ENCODE measurements at places on chromosomes 12 and 14. TPM values are rescaled to one million over a fixed set of nuclear protein-coding genes. Genes with fewer than 3 reads are reported as not detected.

Gene BTG1
- 25.1 TPM for polyA plus RNA-seq

Gene PAH
- polyA plus RNA-seq: 0.03 TPM

Gene MYF6
- polyA plus RNA-seq: not detected

Gene PLCZ1
- not detected for polyA plus RNA-seq

Gene PDE3A
- 44.5 TPM for polyA plus RNA-seq

Gene HNF1A
- polyA plus RNA-seq: 0.03 TPM

Gene SAV1
- polyA plus RNA-seq: 19.0 TPM

Gene COCH
- 0.36 TPM for polyA plus RNA-seq

Gene TAS2R9
- not detected for polyA plus RNA-seq

Gene PPP1R1A
- polyA plus RNA-seq: 25.5 TPM

Gene NEUROD4
- polyA plus RNA-seq: not detected

Gene CRIP1
- polyA plus RNA-seq: 109 TPM

Gene MAP3K12
- polyA plus RNA-seq: 4.5 TPM

Gene KRT6C
- polyA plus RNA-seq: not detected

Gene ANAPC5
- polyA plus RNA-seq: 81.7 TPM

Gene FOXG1
- polyA plus RNA-seq: not detected

Gene ARL6IP4
- polyA plus RNA-seq: 186 TPM

Gene SERPINA1
- 8.7 TPM for polyA plus RNA-seq

Gene GALNT9
- not detected for polyA plus RNA-seq

Gene NPFF
- not detected for polyA plus RNA-seq

Gene TPPP2
- polyA plus RNA-seq: 0.65 TPM

Gene RPS6KL1
- 12.0 TPM for polyA plus RNA-seq

Gene RNASE3
- 0.12 TPM for polyA plus RNA-seq

Gene PKP2
- 206 TPM for polyA plus RNA-seq

Gene PTPRR
- polyA plus RNA-seq: 0.30 TPM

Gene ARHGEF40
- 18.2 TPM for polyA plus RNA-seq

Gene ZDHHC22
- polyA plus RNA-seq: not detected

Gene STAB2
- not detected for polyA plus RNA-seq

Gene PZP
- polyA plus RNA-seq: 0.42 TPM

Gene TAS2R30
- 0.15 TPM for polyA plus RNA-seq

Gene POMT2
- polyA plus RNA-seq: 7.0 TPM

Gene TTC9
- 1.5 TPM for polyA plus RNA-seq

Gene CLEC4C
- not detected for polyA plus RNA-seq

Gene DEPDC4
- polyA plus RNA-seq: not detected

Gene STAT2
- polyA plus RNA-seq: 23.1 TPM

Gene OTOGL
- 0.11 TPM for polyA plus RNA-seq

Gene DPPA3
- polyA plus RNA-seq: not detected

Gene GLIPR1L1
- not detected for polyA plus RNA-seq

Gene ASCL1
- polyA plus RNA-seq: not detected

Gene ANO2
- polyA plus RNA-seq: 6.8 TPM

Gene TAS2R31
- not detected for polyA plus RNA-seq

Gene SLCO1C1
- polyA plus RNA-seq: 0.57 TPM

Gene FOXN4
- not detected for polyA plus RNA-seq

Gene LAG3
- 0.03 TPM for polyA plus RNA-seq

Gene ESR2
- polyA plus RNA-seq: 0.40 TPM

Gene TSPAN19
- not detected for polyA plus RNA-seq

Gene EML5
- polyA plus RNA-seq: 0.22 TPM

Gene MGP
- polyA plus RNA-seq: 336 TPM

Gene RPL6
- 1,760 TPM for polyA plus RNA-seq

Gene CCER1
- not detected for polyA plus RNA-seq
